ENCODE measurements at places on chromosomes 16 and 17.

DNA sequence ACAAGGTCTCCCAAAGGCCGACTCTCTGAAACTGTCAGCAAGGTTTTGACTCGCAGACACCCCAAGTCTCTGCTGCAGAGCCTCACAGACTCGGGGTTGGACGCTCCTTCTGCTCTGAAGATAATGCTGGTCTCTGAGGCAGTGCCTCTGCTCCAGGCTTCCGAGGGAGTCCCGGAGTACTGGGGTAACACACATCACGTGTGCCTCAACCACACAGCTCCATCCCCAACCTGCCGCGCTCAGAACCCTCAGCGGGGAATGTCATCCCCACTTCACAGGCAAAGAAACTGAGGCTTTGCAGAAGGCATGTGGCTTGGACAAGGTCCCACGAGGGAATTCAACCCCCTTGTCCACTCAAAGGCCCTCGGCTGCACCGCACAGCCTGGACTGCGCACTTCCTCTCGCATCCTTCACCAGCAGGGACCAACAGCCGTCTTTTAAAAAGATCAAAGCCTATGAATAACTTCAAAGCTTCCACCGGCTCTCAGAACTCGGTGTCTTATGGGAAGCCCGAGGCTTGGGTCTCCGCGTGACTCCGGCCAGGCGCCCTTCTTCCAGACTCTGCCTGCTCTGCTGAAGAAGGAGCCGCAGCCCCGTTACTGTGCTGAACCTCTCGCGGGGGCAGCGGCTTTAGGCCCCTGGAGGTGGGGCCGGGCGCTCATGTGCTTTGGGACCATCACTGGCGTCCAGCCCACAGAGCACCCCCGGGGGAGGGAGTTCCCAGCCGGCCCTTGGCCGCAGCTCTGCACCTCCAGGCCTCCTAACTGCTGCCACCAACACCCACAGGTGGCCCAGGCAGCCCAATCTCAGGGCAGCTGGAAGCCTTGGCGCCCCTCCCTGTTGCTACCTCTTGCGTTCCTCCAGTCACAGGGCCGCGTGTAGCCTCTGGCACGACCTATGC lies 2.2 kb downstream of the TMEM204 start:
- peak; percentile 50 for DNase-seq

DNA sequence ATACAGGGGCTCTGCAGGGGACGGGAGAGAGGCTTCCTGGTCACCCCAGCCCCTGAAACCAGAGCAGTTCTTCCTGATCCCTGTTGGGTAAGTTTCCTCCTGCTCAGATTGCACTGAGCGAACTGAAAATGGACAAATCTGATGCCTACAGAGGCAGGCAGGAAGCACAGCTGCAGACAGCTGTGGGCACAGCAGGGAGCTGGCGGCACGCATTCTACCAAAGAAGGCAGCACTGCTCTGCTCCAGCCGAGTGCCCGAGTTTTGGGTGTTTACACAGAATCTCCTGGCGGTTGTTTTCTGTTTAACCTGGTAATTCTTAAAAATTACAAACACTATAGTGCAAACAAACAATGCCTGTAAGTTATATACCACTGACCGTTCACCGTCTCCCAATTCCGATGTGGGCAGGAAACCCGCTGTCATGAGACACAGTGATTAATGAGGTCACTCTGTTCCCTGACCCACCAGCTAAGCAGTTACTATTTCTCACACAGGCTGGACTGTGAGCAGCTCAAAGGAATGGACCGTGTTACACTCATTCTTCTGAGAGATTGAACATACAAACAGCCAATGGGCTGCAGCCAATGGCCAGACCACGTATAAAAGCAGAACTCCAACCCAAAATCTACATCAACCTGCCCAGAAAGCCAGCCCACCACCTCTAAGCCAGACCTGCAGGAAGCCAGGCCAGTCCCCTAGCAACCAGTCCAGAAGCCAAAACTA lies 25.5 kb downstream of the NSMCE1 start:
- DNase-seq = peak; percentile 33

GRCh38 chr17:10992106-10992880 lies 154.4 kb upstream of the PIRT start:
- no peak for DNase-seq

DNA sequence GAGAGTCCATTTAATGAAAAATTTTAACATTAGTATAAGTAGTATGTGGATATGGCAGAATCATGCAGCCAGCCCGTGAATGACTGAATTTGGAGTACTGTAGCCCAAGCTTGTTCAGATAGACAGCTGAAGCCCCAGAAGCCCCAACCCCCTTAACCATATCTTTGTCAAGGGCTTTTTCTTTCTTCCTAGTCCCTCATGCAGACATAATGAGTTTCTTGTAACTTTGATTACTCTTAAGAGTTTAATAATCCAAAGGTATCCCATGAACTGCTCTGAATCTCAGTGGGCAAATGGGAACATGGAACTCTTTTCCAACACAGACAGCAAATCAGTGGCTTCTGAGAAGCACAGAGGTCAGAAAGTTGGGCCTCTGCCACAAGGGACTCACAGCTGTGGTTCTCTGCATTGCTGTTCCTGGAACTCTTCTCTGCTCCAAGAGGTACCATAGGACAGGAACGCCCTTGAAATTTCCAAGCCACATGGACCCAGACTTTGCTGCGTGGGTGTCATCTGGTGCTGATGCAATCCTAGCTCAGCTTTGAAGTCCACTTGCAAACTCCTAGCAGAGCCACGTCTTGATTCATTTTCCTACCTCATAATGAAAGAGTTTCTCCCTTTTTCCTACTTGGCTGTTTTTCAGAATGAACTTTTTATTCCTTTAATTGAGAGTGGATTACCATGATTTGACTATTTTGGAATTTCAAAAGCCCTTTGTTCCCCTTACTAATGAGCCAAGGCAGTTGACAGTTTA lies 18.1 kb downstream of the LYRM1 start:
- no peak for DNase-seq

GRCh38 chr16:88839745-88840599 lies 16.8 kb downstream of the GALNS start:
- DNase-seq = no peak

GRCh38 chr16:51615141-51615540 lies 464.1 kb upstream of the SALL1 start:
- no peak for DNase-seq

DNA sequence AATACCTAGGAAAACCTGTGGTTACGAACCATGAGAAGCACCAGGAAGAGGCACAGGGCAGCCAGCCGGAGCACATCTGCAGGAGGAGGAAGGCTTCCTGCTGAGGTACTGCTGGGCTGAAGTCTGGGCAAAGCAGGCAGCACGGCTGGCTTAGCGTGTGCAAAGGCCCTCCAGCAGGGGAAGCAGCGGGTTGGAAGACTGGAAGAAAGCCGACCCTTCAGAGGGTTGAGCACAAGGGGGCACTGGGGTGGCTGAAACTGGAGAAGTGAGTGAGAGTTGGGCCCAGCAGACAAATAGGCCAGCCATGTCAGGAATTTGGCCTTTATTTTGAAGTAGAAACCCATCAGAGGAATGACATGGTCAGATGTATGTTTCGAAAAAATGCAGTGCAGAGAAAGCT lies 12.1 kb upstream of the HSD3B7 start:
- DNase-seq = no peak

GRCh38 chr17:82273327-82274133 lies at the start of gene CSNK1D:
Gene CSNK1D, minus strand, starts transcription at chr17:82273700. Its CDS starts 319 bp downstream, at chr17:82273381.
- peak; percentile 90 for DNase-seq

- DNase-seq = no peak
Measured at GRCh38 chr16:20415541-20415940, 6.2 kb downstream of the ACSM5 start.

DNA sequence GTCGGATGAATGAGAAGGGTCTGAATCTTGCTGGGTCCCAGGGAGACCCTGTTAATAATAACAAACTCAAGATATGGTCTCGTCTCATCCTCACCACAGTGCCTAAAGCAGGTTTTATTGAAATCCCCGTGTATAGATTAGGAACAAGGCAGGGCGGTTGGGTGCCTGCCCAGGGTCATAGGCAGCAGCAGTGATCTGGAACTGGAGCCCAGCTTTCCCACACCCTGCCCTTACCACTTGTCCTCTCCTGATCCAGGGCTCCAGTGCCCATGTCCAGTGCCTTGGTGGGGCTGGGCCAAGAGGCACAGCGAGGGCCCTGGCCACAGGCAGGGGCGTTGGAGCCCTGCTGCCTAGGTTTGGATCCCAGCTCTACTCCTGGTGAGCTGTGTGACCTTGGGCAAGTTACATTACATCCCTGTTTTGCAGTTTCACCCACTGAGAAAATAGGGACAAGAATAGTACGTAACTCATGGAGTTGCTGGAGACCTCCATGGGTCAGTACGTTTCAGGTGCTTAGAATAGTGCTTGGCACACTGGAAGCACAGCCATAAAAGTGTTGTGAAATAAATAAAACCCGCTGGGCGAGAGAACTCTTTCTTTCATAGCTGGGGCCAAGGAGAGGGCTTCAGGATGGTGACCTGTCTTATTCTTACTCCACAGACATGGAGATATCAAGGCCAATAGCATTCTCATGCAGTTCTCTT lies 13.9 kb downstream of the SOCS3 start:
- DNase-seq = no peak

DNA sequence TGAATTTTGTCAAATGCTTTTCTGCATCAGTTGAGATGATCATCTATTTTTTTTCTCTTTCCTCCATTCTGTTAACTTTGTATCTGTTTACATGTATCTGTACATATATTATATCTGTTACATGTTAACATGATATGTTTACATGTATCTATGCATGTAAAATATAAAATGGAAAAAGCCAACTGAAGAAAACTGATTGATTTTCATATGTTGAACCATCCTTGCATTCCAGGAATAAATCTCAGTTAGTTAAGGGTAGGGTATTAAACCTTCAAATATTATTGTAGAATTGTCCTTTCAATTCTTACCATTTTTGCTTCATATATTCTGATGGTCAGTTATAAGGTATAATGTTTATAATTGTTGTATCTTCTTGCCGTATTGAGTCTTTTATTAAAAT lies 336.1 kb downstream of the ZFHX3 start:
- DNase-seq = no peak

DNA sequence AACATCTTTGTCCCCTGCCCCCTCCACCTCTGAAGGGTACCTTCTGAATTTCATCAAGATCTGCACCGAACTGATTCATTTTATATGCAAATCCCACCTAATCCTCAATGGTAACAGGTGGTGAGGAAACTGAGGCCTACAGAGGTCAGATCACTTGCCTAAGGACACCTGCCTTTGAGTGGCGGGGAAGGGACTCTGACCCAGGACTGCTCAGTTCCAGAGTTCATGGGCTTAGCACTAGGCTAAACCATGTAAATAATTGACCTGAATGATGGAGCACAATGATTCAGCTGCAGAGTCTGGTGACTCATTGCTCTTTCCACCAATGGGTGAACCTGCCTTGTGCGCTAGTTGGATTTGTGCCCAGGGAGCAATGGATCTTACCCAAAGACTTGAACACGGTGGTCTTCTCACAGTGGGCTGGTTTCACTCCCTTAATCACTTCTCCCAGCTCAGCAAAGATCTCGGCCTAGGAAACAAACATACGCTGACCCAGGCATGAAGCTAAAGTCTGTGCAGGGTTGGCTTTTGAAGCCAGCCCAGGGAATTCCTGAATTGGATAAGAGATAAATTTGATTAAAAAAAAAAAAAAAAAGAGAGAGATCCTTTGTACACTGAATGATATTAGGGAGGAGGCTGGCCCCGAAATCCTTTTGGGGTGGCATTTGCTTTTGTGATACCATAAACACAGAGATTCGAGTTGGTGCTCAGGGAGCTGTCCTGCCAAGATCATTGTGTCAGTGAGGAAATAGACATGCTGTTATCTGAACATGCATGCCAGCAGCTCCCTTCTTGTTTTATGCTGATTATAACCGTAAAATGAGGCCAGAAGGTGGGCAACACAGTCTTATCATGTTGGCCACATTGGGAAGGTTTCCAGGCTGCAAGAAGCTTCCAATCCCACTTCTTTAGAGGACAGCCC lies 17.0 kb downstream of the CRYM start:
- no peak for DNase-seq

DNA sequence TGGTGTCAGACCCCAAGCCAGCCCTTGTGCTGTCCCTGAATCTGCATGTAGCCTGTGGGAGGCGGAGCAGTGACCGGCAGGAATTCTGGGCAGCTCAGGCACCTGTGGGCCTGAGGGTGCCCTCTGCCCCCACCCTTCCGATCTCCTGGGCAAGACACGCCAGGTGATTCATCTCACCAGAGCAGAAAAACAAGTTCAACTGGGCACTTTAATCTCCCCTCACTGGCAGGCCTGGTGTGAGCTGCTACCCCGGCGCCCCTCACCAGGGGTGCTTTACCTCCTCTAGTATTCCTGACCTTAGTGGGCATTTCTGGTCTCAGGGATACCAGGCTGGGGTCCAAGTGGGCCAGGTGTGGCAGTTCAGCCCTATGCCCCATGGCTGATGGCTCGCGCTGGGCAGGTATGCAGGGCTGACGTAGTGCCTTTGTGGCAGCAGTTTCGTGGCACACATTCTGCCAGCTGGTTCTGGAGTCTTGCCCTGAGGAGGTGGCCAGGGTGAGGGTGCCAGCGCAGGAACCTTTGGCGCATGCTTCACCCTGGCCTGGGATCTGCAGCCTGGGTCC lies 6.0 kb downstream of the ERBB2 start:
- no peak for DNase-seq

DNA sequence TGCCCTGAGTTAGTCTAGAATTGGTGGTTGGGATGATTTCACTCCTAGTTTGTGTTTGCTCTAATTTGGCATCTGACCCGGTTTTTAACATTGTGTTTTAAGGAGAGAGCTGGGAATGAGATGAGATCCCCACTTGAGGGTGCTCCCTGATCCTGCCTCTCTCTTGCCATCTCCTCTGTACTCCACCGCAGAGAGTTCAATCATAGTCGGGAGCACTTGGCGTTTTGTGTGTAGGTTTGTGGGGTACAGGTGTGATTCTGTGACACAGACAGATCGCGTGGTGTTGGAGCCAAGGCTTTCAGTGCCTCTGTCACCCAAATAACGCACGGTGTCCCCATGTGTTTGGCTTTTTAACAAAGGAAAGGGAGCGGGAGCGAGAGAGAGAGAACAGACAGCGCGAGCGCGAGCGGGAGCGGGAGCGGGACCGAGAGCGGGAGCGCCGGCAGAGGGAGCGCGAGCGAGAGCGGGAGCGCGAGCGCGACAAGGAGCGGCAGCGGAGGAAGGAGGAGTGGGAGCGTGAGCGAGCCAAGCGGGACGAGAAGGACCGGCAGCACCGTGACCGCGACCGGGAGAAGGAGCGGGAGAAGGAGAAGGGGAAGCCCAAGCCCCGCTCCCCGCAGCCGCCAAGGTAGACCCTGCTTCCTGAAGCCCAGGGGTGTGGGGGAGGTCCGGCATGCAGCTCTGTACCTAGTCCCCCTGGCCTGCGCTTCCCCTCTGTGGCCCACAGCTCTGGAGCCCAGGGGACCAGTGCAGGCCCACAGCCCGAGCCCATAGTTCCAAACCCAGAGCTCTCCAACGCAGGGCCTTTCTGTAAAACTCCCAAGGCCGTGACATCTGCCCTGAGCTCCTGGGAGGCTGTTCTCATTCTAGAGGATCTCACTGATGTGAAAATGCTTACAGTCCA lies 27.2 kb upstream of the IL17C start:
- no peak for DNase-seq

GRCh38 chr16:17532338-17532995 lies 61.7 kb upstream of the XYLT1 start:
- DNase-seq = no peak

DNA sequence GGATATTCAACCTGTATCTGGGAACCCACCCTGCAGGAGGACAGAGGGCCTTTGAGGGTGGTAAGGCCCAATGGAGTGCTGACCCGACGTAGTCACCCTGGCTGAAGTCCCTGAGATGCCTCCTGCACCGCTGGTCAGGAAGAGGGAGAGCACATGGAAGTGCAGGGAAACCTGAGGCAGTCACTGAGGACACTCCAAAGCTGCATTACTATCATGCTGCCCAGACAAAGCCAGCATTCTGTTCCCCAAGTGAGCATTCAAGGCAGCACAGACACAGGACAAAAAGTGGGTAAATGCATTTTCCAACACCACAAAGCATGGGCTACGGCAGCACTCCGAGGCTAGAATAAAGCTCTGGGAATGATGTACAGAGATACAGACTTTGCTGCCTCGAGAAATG lies 46.8 kb upstream of the BCAR1 start:
- DNase-seq = no peak

Measured in CD4-positive, alpha-beta memory T cell (primary cell).